ENCODE measurements at places on chromosomes 7 and 10. TPM values are rescaled to one million over a fixed set of nuclear protein-coding genes. Genes with fewer than 3 reads are reported as not detected.

DNA sequence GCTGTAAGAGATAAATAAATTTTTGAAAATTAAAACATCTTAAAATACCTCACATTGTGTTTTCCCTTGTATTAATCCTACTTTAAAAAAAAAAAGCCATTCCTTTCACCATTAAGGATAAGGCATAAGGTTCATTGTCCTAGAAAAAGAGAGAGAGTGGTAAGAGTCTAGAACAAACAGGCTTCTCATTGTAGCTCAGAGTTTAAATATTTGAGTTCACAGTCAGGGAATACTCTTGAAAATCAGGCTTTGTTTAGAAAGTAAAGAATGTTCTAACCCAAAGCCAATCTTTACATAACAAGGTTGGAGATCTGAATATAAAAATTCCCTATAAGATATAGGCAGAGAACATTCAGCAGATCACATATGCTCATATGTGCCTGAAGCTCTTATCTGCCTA, 40.2 kb upstream of the TES start:
- H3K4me1 ChIP-seq = no peaks in the 10 kb centered on the region
- peaks cover 3% of the 10 kb centered on the region for H3K27me3 ChIP-seq
- no peak for DNase-seq
- H3K27ac ChIP-seq = no peak overlapping the region
- no peak overlapping the region for H3K4me3 ChIP-seq
- no peaks in the 10 kb centered on the region for H3K36me3 ChIP-seq

DNA sequence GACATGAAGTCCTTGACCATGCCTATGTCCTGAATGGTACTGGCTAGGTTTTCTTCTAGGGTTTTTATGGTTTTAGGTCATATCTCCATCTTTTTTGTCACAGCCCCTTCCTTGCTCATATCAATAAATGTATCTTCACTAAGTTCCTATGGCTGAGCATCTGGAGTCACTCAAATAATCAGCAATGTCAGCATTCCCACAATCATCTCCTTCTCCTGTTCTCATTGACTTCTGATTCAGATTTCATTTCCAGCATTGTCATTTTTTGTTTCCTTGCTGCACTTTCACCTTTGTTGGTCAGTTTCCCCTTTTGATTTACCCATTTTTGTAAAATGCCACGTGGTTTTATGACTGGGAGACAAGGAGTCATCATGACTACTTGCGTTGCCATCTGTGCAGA, 181.2 kb downstream of the BICC1 start:
- H3K4me3 ChIP-seq = no peak overlapping the region
- no peaks in the 10 kb centered on the region for H3K27me3 ChIP-seq
- no peaks in the 10 kb centered on the region for H3K36me3 ChIP-seq
- no peak for DNase-seq
- no peaks in the 10 kb centered on the region for H3K4me1 ChIP-seq
- H3K27ac ChIP-seq = no peak overlapping the region

DNA sequence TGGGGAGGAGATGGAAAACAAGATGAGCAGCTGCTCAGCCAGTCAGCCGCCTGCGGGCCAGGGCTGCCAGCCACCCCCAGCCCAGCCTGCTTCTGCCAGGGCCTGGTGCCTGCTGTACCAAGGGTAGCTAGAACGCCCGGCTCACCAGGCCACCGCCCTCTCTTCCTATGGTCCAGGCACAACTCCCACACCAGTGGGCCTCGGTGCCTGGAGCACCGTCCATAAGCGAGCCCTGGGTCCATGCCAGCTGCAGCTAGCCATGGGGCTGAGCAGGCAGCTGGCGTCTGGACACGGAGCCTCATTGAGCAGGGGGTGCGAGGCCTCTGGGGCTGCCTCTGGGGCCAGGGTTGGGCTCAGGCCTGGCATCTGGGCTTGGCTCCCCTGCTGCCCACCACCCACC, 8.5 kb upstream of the RABGEF1 start:
- H3K27ac ChIP-seq = no peak overlapping the region
- H3K4me3 ChIP-seq = no peak overlapping the region
- peaks cover under 1% of the 10 kb centered on the region for H3K4me1 ChIP-seq

Gene IDI2
- total RNA-seq = not detected

DNA sequence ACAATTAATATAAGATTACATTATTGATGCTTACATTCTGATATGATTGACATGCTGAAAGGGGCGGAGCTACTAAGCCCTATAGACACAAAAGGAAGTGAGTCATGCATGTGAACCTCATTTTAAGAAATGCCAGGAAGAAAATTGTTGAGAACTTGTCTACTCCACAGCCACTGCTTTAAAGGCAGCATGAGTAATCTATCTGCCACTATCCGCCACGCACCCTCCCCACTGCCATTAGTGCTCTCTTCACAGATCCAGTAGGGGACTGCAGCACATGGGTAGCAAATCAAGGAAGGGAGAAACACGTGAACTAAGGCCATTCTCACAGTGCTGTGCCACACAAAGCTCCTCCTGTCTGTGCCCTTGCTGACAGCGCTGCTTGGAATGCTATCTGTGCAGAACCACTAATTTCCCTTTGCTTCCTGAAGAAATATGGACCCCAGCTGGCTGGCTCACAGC, 524.8 kb downstream of the GRM8 start:
- H3K27me3 ChIP-seq = no peaks in the 10 kb centered on the region
- H3K36me3 ChIP-seq = no peaks in the 10 kb centered on the region
- H3K4me1 ChIP-seq = no peaks in the 10 kb centered on the region

DNA sequence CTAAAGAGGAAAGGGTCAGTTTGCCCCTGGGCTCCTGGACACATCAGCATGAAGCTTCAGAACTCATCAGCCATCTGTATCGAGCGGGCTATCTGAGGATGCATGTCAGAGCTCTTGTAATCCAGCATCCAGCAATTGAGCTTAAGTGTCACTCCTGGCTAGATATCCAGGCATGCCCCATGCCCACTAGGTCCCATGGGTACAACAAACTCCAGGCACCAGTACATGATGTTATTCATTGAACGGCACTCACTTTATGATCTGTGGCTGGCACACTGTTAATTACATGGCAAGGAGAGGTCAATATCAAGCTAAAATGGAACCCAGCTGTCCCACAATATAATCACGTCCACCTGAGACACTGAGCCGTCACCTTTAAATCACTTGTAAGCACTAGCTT, 274.2 kb downstream of the ELMO1 start:
- no peaks in the 10 kb centered on the region for H3K27me3 ChIP-seq
- H3K4me3 ChIP-seq = no peak overlapping the region
- no peaks in the 10 kb centered on the region for H3K4me1 ChIP-seq
- DNase-seq = no peak
- no peak overlapping the region for H3K27ac ChIP-seq
- H3K36me3 ChIP-seq = no peaks in the 10 kb centered on the region

GRCh38 chr7:81929386-81929785, 159.5 kb upstream of the HGF start:
- H3K4me1 ChIP-seq = no peaks in the 10 kb centered on the region
- H3K4me3 ChIP-seq = no peak overlapping the region
- DNase-seq = no peak
- no peak overlapping the region for H3K27ac ChIP-seq

- DNase-seq = no peak
- peak overlapping the region; percentile 87 for H3K4me3 ChIP-seq
- H3K27ac ChIP-seq = peak overlapping the region; percentile 74
- H3K4me1 ChIP-seq = peaks cover 29% of the 10 kb centered on the region
- H3K27me3 ChIP-seq = no peaks in the 10 kb centered on the region
Observed at GRCh38 chr10:78028438-78029268, 662 bp downstream of the POLR3A start.

DNA sequence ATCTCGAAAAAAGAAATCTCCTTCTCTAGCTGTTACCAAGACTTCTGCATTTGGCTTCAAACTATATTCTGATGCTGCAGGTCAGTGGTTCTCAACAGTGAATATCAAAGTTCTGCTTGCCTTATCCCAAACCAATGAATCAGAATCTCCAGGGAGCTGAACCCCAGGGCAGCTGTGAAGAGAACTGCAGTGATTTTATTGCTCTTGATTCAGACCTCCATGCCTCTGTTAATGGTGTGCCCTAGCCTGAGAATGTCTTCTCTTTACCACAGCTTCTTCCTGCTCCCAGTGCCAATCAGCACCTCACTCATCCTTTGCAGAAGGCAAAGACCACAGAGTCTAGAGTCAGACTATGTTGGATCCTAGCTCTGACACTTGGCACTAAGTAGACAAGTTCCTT, 46.2 kb upstream of the MRLN start:
- H3K36me3 ChIP-seq = peaks cover 62% of the 10 kb centered on the region
- H3K27me3 ChIP-seq = no peaks in the 10 kb centered on the region
- H3K4me1 ChIP-seq = no peaks in the 10 kb centered on the region
- DNase-seq = no peak
- no peak overlapping the region for H3K27ac ChIP-seq

Gene SNX10
- 5.2 TPM for total RNA-seq

- peak overlapping the region; percentile 18 for H3K27ac ChIP-seq
- H3K4me3 ChIP-seq = no peak overlapping the region
- DNase-seq = no peak
Observed at GRCh38 chr7:2158331-2159175, 74.2 kb downstream of the MAD1L1 start.

DNA sequence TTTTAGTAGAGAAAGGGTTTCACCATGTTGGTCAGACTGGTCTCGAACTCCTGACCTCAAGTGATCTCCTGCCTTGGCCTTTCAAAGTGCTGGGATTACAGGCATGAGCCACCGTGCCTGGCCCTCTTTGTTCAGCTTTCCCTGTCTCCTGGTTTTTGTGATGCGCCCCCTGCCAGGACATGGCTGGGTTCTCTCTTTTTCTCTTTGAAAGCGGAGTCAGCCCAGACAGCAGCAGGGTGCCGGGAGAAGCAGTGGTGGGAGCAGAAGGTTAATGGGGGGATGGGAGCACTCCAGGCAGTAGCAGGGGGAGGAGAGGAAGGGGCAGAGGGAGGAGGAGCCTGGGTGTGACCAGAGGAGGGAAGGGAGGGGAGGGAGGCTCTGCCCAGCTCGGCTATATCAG, 1.8 kb downstream of the MUC3A start:
- H3K4me3 ChIP-seq = no peak overlapping the region
- no peak for DNase-seq
- H3K27ac ChIP-seq = no peak overlapping the region
- no peaks in the 10 kb centered on the region for H3K4me1 ChIP-seq

Gene TNS3
- total RNA-seq = 23.6 TPM

- H3K27ac ChIP-seq = no peak overlapping the region
- no peaks in the 10 kb centered on the region for H3K4me1 ChIP-seq
- H3K4me3 ChIP-seq = no peak overlapping the region
- peaks cover 13% of the 10 kb centered on the region for H3K36me3 ChIP-seq
Observed at GRCh38 chr10:129845111-129845753, 118.8 kb downstream of the EBF3 start.

DNA sequence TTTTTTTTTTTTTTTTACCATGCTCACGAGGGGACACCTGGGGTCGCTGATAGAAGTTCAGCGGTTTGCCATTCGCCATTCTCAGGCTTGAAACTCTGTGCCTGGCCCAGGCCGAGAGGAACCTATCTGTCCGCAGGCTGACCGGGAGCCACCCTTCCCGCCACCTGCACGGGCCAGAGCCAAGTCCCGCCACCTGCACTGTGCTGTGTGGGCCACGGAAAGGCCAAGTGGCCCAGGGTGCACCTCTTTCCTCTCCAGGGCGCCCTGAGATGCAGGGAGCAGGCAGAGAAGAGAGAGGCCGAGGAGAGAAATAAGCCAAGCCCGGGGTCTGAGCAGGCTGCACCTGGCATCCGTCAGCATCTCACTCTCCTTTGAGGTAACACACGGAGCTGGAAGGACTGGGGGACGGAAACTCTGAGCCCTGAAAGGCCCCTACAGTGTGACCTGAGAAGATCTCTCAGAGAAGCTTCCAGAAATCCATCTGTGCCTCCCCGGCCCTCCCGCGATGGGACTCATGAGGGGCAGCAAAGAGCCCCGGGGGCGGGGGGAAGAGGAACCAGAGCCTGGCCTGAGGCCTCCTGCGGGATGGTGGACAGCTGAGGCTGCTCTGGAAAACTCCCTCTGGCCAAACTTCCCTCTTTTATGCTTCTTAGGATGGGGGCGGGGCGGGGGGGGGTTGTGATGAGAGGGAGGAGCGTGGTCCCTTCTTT, 46.6 kb downstream of the PRKAG2 start:
- H3K4me3 ChIP-seq = no peak overlapping the region
- H3K36me3 ChIP-seq = peaks cover 4% of the 10 kb centered on the region
- DNase-seq = no peak

Gene OPN1SW
- total RNA-seq = not detected

GRCh38 chr7:82146491-82146890, 297.1 kb downstream of the CACNA2D1 start:
- H3K36me3 ChIP-seq = no peaks in the 10 kb centered on the region
- no peaks in the 10 kb centered on the region for H3K27me3 ChIP-seq
- H3K27ac ChIP-seq = no peak overlapping the region
- no peak for DNase-seq

DNA sequence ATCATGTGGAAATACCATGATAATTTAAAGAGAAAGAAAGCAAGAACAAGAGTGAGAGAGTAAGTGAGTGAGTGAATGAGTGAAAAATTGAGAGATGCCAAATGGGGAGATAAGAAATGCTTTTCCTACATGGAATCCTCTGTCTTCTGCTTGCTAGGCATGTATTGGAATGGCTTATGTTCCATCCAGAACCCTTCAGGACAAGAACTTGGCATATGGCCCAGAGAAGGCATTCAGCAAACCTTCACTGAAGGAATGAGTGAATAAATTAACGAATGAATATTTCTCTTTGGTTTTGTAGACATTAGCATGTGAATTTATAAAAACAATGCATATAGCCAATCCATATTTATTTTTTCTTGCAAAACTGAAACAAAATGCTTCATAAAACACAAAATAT, 162.2 kb downstream of the LRRTM3 start:
- no peak for DNase-seq
- H3K27ac ChIP-seq = no peak overlapping the region
- H3K4me1 ChIP-seq = no peaks in the 10 kb centered on the region
- no peaks in the 10 kb centered on the region for H3K27me3 ChIP-seq

DNA sequence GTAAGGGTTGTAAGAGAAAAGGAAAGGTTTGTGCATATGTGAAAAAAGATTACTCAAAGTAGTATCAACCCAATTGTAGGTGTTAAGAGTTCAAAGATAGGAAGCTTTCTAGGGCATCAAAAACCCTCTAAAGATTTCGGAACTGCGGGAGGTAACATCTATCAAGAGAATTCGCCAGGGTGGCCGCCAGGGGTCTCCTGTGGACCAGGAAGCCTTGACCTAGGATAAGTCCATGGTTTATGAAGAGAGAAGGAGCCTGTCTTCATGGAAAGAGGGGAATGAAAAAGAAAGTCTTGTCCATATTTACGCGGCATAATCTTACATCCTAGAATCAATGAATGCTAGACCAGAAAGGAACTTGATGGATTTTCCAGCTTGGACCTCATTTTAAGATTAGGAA, 140.7 kb upstream of the CALCR start:
- H3K4me1 ChIP-seq = no peaks in the 10 kb centered on the region
- peak; percentile 78 for DNase-seq
- H3K4me3 ChIP-seq = no peak overlapping the region
- H3K27ac ChIP-seq = no peak overlapping the region

DNA sequence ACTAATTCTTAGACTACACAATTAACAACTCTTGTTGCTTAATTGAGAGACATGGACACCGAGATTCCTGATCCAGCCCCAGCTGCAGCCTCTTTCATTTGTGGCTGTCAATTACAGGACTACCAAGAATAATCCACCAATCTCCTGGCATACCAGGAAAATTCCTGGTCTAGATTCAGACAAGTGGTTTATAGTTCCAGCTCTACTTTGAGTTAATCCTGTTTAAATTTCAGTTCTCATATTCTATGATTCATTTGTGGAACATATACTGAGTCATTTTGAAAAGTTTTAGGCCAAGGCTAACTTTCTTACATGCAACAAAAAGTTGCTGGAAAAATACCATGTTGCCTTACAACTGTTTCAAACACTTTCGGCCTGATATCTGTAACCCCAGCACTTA, 253.5 kb downstream of the MAGI2 start:
- no peaks in the 10 kb centered on the region for H3K4me1 ChIP-seq
- H3K4me3 ChIP-seq = no peak overlapping the region
- H3K27ac ChIP-seq = no peak overlapping the region
- H3K27me3 ChIP-seq = no peaks in the 10 kb centered on the region
- no peak for DNase-seq
